Right cardiac atrium (tissue), 5 donors: ENCODE measurements at places on chromosomes 2 and 18.

DNA sequence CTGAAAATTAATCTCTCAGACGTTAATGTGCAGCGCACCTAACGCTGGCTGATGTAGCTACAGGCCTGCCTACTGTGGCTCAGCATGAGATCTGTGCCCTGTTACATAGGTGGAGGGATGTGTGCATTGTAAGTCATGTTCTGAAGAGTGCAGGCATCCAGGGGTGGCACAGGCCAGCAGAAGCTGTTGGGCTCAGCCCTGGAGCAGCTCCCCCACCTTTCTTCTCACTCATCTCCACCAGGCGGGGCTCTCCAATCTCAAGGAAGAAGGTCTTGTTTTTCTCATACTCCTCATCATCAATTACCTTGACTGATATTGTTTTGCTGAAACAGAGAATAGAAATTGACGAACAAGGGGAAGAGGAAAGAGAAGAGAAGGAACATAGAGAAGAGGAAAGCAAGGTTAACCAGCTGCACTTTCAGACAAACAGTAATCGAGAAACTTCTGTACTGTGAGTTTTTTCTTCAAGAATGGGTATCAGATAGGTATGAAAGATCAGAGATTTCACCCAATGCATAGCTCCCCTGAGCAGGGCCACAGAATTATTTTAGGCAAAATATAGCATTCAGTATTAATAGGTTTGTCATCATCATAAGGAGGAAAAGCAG is 273.6 kb downstream of the SLC8A1 start:
- no peak for DNase-seq

DNA sequence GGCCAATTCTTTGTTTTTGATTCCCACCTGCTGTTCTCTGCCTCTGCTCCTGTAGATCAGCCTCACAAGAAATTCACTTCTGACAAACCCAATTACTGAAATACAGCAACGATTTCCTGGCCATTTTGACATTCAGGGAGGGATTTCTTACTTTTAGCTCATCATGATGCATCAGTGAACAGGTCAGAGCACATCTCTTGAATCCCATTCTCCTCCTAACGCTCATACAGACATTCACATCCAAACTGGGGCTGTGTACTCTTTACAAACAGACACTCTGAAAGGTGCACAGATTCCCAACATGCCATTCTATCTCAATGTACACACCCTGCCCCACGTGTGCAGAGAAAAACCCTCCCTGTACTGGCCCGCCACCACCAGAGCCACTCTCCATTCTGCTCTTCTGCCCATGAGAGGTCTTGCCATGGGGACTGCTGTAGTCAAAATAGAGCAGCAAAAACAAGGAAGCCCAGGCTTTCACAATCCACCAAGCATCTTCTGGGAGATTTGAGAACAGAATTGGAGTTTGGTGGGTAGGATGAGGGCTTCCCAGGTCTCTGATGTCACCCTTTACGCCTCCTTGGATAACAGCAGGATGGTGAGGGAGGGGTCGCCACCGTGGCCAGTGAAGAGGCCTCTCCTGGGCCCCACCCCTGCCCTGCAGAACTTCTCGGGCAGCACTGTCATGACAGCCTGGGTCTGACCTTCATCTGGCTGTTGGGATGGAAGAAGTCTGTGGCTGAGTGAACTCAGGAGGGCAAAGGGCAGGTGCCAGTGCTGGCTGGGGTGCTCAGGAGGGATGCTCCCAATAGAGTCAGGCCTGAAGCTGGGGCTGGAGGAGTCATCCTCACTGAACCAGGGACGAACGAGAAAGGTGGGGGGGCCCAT is 41.9 kb upstream of the ZFP36L2 start:
- DNase-seq = peak; percentile 22

DNA sequence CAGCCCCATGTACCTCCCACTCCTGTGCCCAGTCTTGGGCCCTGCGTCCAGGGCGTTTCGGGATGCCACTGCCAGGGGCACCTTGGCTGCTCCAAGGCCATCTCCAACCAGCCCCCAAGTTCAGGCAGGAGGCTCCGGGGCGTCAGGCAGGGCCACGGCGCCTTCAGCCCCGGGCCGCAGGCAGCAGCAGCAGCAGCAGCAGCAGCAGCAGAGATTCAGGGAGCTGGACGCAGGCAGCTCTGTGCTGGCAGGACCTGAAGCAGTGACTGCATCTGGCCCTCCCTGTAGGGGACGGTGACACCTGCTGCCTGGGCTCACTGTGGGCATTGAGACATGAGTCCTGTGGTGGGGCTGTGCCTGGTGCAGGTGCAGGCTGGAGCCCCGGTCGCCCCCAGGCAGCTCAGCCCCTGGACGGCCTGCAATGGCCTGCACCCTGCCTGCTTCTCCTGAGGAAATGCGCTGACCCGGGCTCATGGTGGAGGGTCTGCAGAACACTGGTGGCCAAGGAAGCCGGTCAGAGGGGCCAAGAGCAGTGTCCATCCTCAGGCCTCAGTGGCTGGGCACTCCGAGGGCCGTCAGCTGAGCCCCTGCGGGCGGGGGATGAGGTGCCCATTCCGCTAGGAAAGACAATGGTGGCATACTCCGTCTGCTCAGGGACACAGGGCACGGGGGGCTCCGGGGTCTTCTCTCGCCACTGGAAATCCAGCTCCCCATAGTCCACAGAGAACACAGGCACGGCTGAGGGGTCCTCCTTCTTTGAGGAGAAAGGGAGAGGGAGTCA is 8.0 kb downstream of the PDCD1 start:
- DNase-seq = no peak

GRCh38 chr2:82498777-82499443 is 1960.2 kb downstream of the SUCLG1 start:
- DNase-seq = no peak

DNA sequence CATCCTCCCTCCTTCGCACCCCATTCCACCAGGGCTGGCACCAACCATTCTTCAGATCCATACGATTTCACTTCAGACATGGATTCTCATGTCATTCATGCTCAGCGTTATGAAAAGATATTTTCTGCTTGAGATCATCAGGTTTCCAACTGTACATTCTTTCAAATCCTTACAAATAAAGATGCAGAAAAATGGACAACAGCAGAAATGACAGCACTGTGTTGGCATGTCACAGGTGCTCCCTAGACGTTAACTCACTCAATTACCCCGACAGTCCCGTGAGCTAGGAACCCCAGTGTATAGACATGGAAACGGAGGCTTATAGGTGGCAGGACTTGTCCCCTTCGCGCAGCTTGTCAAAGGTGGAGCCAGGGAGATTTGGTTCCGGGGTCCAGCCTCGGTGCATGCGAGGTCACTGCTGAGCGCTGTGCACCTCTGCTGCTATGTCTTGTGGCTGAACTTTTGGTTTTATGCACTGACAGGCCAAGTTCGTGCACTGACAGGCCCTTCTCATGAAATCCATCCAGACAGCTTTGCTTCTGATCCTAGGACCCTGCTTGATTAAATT is 17.7 kb downstream of the FHL2 start:
- DNase-seq = no peak

GRCh38 chr2:9877026-9877425 is 33.8 kb downstream of the TAF1B start:
- no peak for DNase-seq

DNA sequence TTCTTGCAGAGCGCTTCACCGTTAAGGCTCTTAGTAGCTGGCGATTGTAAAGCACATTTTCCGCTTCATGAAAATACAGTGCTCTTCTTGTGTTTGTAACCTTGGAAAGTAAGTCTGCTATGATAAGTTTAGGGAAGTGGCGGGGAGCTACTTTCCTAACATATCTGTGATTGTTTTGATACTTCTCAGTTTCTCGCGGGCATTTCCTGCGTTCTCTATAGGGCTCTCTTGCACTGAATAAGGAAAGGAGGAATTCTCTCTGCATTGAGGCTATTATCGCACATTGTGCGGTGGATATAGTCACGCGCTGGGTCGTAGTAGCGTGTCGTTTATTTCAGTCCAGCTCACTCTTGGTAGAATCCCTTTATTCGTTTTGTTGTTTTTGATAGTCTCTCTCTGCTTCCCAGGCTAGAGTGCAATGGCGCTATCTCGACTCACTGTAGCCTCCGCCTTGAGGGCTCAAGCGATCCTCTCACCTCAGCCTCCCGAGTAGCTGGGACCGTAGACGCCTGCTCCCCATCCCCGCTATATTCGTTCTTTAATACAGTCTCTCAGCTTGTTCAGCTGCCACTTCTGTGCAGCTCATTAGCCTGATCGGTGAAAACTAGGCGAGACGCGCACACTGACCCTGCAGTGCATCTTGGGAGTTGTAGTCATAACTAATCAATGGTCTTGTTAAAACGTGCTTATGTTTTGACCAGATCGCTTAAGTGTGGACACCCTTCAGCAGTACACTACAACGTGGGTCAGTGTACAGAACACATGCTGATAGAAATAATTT is 1.0 kb upstream of the PPP4R3B start:
- DNase-seq = peak; percentile 62

GRCh38 chr2:197704434-197705120 is 592 bp upstream of the MARS2 start:
- no peak for DNase-seq
